Fibroblast of lung (primary cell): ENCODE measurements at places on chromosomes 3 and 15. TPM values are rescaled to one million over a fixed set of nuclear protein-coding genes. Genes with fewer than 3 reads are reported as not detected.

The PAK6 gene
- under 0.01 TPM in 1 of 2 replicates, not detected in the other for total RNA-seq

The WNT5A gene
- total RNA-seq: 52.6 and 117 TPM in 2 replicates

The SERINC4 gene
- under 0.01 and 0.17 TPM in 2 replicates for total RNA-seq

The IQCH gene
- total RNA-seq: 2.6 and 5.0 TPM in 2 replicates

The RNF168 gene
- 13.7 and 19.3 TPM in 2 replicates for total RNA-seq

The SCAANT1 gene
- 1.7 TPM in 1 of 2 replicates, not detected in the other for total RNA-seq

The CMTM6 gene
- 72.4 and 74.1 TPM in 2 replicates for total RNA-seq

The GPR160 gene
- 0.50 and 0.51 TPM in 2 replicates for total RNA-seq
